Dermis microvascular lymphatic vessel endothelial cell (primary cell): ENCODE measurements at places on chromosomes 4 and X.

DNA sequence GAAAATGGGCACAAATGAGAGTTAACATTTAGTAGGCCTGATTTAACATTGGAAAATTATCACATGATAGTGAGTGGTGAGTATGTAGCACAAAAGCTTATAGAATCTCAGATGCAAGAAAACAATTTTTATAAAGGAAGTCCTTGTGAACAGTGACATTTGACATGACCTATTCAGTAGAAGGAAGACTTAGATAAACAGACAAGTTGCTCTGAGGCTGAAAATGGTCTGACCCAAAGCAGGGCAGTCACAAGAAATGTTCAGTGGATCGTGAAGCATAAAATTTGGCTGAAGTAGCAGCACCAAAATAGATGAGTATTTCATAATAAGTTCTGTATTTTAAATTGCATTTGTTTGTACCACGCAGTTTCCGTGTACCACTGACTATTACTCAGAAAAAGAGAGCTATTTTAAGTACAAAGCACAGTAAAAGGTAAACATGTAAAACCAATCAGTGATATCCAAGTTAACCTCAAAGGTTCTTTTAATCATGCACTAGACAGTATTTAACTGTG is 605.7 kb upstream of the PABPC4L start:
- no peak for DNase-seq

DNA sequence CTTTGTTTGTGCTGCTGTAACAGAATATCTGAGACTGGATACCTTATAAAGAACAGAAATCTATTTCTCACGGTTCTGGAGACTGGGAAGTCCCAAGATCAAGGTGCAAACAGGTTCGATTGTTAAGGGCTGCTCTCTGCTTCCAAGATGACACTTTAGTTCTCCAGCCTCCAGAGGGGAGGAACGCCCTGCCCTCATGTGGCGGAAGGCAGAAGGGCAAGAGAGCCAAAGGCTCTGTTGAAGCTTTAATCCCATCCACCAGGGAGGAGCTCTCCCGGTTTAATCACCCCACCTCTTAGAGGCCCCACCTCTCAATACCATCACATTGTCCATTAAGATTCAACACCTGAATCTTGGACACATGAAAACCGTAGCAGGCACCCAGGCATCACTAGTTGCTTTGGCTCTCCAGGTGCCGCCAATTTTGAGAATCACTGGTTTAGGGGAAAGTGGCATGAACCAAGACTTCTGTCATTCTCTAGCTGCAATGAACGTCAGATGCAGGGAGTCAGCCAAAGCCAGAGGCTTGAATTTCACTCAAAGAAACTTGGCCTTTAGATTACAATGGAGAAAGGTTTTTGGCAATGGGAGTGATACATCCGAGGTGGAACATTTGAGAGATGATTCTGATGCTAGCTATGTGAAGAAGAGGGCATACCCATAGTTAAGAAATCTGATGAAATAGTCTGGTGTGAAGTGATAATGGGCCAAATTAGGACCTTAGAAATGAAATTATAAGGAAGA is 15.7 kb downstream of the FHL1 start:
- DNase-seq, result peak; percentile 58

DNA sequence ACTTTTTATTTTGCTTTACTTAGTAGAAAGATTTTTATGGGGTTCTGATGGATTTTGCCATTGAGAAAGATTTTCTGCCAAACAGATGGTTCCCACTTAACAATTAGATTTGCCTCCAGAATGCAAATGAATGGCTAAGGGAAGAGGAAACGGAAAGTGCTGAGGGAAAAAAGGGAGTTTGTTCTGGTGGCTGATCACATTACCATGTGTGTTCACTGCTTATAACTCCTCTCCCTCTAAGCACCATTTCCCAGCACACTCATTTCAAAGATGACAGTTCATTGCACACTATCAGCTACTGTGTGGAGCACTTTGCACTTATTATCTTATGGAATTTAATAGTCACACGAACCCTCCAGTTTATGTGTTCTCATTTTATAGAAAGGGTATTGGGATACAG is 68.0 kb upstream of the GRID2 start:
- DNase-seq, result no peak

- no peak for DNase-seq
These were observed 8.0 kb downstream of the GASK1B start for GRCh38 chr4:158164768-158165213.

GRCh38 chr4:26135331-26135730 is 185.5 kb upstream of the RBPJ start:
- DNase-seq, result no peak

- no peak for DNase-seq
These were observed 26.9 kb downstream of the KCNIP4 start for GRCh38 chr4:21921526-21922180.

GRCh38 chrX:132031867-132032266 is 8.8 kb downstream of the STK26 start:
- DNase-seq, result no peak

- no peak for DNase-seq
These were observed 2.1 kb downstream of the PCDH18 start for GRCh38 chr4:137530176-137530575.

GRCh38 chr4:23922013-23922412 is 32.2 kb upstream of the PPARGC1A start:
- no peak for DNase-seq

- DNase-seq, result no peak
These were observed 4.3 kb upstream of the SLC4A4 start for GRCh38 chr4:71334465-71334882.

GRCh38 chr4:118823471-118823870 is 12.5 kb downstream of the SEC24D start:
- DNase-seq, result peak; percentile 5

DNA sequence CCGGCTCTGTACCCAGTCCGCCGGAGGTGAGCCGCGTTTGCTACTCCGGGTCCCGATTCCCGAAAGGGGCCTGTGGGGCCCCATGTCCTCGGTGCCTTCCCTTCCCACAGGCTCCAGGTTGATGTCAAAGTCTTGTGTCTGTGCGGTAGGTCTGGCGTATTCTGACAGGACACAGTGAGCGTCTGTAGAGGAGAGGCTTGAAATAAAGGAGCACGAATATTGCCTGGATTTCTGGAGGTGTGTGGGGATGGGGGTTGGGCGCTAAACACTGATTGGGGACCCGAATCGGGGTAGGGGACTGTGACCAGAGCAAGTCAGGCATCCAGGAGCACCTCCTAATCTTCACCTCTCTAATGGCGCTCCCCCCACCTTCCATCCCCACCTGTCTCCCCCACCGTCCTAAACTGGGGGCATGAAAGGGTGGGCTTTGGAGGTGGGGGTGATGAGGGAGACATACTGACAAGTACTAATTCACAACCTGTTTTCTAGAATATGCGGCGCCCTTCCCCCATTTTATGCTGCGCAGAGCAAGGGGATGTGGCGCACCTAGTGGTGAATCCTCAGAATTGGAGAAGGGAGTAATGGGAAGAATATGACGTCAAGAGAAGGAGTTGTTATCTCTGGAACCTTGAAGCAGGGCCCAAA is 855 bp downstream of the GPRASP2 start:
- DNase-seq, result peak; percentile 17

GRCh38 chrX:153906126-153906917 is 1.8 kb downstream of the AVPR2 start:
- no peak for DNase-seq

- DNase-seq, result no peak
These were observed 201.4 kb downstream of the MAGEB17 start for GRCh38 chrX:16368696-16369095.

DNA sequence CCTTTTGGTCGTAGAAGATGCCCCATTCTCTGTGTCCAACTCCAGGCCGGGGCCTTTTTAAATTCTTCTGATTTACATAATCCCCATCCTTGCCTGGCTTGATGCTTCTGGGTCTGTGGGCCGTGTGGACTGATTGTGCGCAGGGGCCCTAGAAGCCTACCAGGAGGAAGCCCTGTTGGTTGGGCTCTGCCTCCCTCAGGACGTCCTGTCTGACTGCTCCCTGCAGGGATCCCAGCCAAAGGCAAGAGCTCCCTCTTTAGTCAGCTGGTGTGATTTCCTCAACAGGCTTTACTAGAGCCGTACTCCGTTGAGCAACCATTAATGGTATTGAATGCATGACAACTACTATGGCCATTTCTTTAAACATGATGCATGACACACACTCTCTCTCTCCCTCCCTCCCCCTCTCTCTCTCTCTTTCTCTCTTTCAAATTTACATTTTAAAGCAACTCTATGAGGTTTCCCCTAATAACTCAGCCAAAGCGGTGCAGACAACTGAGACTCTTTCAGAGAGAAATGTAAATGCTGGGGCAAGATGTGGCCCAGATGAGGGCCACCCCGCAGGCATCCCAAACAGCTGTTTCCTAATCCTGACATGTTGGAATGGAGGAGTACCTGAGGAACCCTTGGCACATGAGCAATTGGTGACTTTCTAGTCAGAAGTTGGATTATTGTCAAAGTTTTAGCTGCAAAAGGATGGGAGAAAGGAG is 117.3 kb downstream of the DRD5 start:
- DNase-seq, result peak; percentile 55

DNA sequence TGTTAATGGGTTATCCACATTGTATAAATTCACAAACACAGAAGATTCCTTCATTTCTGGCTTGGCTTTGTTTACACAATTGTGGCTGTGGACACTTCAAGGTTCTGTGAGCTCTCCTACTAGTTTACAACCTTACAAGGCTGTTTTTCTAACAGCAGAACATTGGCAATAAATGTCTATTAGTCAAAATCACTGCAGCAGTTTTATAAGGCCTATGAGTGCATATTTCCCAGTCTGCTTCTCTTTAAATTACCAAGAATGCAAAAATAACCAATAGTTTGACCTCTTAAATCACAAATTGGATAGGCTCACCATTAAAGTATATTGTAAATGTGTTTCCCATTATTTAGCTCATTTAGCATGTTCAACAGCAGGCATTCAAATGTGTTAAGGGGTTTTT is 239.2 kb downstream of the DKK2 start:
- DNase-seq, result no peak

GRCh38 chr4:71020611-71021010 is 27.2 kb downstream of the DCK start:
- peak; percentile 6 for DNase-seq

GRCh38 chrX:133609166-133609565 is 193.9 kb upstream of the GPC4 start:
- DNase-seq, result no peak

DNA sequence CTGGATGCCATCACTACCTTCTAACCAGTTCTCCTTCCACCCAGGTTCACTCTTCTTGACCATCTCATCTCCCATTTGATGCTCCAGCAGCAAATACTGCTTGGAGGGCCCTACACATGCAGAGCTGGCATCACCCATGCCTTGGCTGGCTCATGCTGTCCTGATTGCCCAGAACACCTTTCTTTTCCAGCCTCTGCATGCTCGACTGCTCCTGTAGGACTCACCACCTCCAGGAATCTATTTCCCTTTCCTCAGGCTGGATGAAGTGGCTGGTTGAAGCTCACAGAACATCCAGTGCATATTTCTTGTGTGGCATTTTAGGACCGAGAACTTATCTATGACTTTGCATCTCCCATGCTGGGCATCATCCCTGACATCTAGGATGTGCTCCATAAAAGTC is 148.3 kb downstream of the CPEB2 start:
- DNase-seq, result no peak

DNA sequence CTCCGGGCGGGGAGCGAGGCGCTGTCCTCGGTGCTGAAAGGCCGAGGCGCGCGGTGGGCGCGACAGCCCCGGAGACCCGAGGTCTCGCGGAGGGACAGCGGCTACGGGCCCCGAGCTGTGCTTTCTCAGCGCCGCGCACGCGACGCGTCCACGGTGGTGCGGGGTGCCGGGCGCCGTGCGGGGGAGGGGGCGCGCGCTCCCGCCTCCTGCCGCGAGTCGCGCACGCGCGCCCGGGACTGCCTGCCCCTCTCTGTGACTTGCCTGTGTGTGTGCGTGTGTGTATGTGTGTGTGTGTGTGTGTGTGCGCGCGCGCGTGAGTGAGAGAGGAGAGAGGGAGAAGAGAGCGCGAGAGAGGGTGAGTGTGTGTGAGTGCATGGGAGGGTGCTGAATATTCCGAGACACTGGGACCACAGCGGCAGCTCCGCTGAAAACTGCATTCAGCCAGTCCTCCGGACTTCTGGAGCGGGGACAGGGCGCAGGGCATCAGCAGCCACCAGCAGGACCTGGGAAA is at the start of gene GRIA2:
GRIA2 (plus strand) TSS at position 358 of the 511 bp plus-strand sequence. CDS start 315 bp downstream, outside the sequence.
- peak; percentile 22 for DNase-seq

GRCh38 chrX:13397878-13398818 is 78.3 kb upstream of the ATXN3L start:
- DNase-seq, result peak; percentile 96

- DNase-seq, result no peak
These were observed 100.7 kb downstream of the CRLF2 start for GRCh38 chrX:1111601-1112300.

DNA sequence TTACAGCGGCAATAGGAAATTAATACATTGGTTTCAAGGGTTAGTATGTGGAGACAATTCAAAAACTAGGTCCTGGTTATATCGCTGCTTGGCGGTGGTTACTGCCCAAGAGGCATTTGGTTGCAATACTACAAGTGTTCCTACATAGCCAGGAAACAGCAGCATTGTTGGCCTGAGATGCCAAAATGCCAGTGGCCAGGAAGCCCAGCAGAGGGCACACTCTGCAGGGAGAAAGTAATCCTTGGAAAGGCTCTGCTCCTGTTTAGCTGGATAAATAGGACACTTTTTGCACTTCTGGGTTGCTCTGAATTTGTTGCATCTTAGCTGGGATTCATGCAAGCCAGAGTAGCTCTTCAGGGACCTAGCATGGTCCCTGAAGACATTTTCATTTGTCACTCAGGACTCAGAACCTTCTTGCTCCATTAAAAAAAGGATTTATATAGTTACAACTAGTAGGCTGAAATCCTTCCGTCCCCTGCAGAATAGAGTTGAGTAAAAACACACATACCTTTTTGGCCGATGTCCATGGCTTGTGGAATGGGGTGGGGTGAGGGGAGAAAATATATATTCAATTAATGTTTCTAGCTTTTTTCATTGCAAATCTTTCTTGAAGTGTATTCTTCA is 8.1 kb upstream of the GPR119 start:
- DNase-seq, result peak; percentile 44
